NCI-H524 treated with DMSO at 0.1 percent for 48 hours (cell line): ENCODE measurements at places on chromosomes 2 and 18.

- no peak for DNase-seq
These were observed 430.5 kb downstream of the SLC4A3 start for GRCh38 chr2:220057916-220058315.

DNA sequence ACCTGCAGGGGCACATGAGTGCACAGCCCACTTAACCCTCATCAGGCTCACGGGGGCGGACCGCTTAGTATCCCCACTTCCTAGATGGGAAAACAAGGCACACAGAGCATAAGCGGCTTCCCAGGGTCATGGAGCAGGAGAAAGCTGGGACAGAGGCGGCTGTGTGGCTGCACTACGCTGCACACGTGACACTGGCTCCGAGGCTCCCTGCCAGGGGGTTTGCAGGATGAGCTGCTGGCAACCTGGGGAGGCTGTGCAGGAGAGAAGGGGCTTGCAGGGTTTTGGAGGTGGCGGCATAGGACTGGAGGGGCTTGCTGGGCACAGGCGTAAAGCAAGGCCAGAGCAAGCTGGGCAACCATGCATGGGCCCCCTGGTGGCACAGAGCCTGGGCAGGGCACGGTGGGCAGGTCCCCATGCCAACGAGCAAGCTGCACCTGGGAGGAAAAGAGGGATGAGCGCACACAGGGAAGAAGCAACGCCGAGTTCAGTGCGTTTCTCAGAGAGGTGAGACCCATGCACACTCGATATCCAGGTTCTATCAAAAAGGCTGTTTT is 268.6 kb downstream of the HDAC4 start:
- no peak for DNase-seq

DNA sequence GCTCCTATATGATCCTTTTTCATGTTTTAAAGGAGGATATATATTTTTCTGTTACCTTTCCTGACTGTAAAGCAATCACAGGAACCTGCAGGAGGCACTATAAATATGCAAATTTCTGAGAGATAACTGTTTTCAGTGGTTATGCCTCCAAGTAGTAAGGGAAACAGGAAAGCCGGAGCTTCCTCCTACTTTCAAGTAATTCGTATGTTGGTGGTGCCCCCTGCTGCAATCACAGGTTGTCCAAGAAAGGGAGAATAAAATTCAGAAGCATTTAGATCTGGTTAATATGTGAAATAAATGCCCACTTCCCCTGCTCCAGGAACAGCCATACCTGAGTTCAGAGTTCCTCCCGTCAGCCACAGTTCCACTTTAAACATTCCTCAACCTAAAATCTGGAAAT is 12.0 kb upstream of the BCL11A start:
- DNase-seq, result peak; percentile 14

- no peak for DNase-seq
These were observed 40.2 kb downstream of the TMEM182 start for GRCh38 chr2:102801858-102802699.

DNA sequence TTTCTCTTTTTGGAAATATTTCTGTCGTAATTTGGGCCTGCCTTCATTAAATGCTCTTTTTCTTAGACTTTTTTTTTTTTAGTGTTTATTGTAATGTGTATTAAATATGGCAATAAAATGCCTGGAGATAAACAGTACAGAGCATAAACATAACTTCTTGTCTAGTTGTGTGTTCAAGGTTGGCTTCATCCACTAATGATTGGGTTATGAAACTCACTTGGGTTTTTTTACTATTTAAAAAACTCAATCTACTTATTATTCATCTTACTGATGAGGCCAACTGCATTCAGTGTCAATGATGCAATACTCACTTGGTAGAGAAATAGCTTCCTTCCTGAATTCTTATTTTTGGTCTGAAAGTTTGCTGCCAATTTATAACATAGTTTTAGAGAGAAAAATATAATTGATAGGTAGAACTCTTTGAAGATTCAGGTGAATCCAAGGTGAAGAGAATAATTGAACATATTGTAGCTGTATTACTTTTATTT is 144.2 kb upstream of the NABP1 start:
- no peak for DNase-seq

DNA sequence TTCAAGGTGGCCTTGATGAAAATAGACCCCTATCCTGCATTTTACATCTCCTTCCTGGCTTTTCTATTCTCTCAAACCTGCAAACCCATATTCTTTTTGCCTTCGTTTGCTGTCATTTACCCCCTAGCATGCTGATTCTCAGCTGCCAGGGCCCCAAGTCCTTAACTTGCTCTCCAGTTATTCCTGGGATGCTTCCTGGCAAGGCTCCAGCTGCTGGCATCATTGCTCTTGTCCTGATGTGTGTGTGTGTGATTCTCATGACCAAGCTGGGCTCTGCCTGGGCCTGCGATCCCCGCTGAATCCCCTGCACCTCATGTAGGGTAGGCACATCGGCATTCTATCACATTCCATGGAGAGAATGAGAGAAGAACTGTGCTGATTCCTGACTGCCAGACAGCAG is 11.9 kb downstream of the NPAS2 start:
- DNase-seq, result no peak

DNA sequence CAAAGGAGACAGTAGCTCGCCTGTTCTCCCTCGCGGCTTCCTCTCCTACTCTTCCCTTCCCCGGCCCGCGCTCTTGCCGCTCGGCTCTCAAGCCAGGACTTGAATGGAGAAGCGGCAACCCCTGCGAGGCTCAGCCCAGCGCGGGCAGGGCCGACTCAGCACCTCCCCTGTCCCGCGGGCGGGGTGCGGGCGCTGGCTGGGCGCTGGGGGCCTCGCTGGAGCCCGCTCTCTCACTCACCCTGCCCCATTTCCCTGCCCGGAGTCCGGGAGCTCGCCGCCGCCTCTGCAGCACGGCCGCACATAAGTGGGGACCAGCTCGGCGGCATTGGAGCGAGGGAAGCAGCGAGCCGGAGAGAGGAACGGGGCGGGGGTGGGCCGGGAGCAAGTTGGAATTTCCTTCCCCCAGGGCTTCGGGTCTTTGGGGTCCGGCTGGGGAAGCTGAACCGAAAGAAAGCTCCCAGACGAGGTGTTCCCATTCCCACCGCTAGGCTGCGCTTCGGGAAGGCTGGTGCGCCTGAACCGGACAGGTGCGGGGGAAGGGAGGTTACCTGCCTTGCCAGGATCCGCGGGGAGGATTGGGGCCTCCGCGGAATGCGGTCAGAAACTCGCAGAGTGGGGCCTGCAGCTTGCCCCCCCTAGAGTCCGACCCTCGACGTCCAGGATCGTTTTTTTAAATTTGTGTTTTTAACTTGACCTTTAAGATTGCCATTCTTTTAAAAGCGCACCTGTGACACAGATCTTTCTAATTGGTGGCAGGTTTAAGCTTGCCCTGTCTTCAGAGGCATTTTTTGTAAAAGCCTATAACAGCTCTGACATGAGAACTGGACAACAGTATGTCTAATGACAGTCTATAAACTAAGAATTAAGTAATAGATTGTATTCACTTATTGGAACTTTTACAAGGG is at the start of gene COBLL1:
TSS of gene COBLL1 (minus strand) at position 105 of the 905 bp plus-strand sequence. CDS start 627 bp downstream, outside the sequence.
- DNase-seq, result no peak

DNA sequence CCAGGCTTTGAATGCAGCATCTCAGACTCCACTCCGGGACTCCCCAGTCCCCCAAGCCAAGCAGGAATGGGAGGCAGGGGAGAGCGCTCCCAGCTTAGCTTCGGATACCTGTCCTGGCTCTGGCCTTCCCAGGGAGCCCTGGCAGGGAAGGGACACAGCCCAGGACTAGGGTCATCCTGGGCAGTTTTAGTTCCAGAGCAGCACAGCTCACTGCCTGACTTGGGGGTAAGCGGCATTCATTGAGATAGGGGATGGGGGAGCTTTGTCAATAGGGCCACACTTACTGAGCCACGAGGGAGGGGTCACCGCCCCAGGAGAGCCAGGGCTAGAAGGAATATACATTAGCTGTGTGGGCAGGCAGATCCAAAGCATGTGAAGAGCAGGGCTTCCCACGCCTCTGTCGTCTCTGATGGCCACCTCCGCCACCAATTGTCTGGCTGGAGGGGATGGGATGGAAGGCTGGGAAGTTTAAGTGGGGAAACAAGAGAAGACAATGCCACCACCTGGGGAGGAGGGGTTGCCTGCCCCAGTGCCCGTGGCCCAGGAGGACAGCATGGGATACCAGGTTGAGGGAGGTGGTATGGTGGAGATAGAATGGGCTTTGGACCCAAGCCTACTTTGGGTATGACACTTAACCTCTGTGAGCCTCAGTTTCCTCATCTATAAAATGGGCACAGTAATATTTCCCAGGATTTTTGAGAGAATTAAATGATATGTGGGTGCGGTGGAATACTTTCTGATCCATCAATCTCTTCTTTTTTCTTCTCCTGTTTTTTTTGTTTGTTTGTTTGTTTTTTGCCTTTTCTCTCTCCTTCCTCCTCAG is 40.2 kb downstream of the SCTR start:
- no peak for DNase-seq

DNA sequence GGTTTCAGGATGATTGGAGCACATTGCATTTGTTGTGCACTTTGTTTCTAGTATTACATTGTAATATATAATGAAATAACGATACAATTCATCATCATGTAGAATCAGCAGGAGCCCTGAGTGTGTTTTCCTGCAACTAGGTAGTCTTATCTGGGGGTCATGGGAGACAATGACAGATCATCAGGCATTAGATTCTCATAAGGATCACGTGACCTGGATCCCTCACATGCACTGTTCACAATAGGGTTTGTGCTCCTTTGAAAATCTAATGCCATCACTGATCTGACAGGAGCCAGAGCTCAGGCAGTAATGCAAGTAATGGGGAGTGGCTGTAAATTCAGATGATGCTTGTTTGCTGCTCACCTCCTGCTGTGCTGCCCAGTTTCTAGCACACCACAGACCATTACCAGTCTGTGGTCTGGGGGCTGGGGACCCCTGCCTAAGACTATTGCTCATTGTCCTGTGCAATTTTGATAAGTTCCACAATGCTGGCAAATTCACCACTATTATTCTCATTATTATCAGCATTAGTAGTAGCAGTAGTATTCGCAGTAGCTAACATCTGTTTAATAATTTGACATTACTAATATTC is 428.7 kb upstream of the TNP1 start:
- DNase-seq, result no peak

DNA sequence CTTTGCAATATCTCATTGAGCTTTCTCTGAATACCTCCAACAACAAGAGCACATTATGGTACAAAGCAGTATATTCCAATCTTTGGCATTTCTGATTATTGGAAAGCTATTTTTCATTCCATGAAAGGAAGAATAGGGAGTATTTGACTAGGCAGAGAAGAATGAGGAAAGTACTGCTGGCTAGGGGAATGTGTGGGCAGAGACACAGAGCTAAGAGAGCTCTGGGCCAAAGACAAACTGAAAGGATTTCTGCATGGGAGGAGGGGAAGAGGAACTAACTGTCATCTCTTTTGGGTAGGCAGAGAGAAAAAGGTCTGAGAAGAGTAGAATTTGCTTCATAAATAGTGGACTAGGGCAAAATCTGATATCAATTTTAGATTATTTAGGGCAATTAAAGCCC is 150.8 kb downstream of the CCDC85A start:
- no peak for DNase-seq

- DNase-seq, result no peak
These were observed 29.9 kb downstream of the GPC1 start for GRCh38 chr2:240465268-240465764.

GRCh38 chr18:6205706-6206105 is 209.0 kb downstream of the L3MBTL4 start:
- DNase-seq, result no peak

DNA sequence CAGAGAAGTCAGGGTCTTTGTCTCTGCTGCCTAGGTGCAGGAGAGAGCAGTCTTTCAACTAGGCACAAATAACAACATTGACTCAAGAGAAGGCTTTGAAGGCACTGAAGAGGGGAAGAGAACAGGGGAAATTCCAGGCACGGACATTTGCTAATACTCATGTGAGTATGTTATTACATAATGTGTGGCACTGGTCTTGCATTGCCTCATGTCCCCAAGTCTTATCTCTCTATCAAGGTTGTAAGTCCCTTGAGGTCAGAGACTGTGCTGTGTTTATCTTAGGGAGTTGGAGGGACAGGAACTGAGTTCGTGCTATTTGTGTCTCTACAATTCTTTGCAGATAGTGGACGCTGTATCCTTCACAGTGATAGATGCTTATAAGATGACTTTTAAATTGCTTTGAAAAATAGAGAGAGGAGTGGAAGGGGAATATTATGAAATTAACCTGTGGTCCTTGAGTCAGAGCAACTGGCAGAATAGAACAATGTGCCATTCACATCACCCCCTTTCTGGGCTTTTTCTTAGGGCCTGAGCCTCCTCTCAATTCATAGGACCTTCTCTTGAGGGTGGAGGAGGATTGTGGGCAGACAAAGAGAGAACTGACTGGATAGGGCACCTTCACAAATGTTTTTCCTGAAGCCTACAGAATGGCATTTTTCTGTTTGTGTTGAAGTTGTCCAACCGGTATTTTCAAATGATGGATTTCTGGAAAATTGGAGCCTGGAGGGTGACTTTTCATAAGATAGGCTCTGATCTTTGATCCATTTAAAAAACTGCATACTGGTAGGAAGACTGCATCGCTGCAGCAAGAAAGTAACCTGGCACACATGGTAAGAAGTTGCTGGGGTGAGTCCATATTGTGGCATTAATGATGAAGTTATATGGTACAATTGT is 96.6 kb upstream of the CXCR4 start:
- DNase-seq, result no peak

DNA sequence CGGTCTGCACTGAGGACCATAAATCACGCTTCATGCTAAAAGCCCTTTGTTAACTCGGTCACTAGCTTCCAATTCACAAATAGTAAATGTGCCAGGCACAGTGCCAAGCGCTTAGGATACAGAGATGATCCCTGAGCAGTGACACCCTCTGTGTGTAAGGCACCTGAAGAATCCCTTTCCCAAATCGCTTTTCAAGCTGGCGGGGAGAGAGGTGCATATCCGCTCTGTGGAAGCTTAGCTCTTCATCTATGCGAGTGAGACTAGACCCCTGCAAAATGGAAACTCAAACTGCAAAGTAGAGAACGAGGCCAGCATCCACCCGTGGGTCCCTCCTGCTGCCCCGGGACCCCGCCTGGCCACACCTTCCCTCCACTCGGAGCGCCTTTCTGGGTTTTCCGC is 2.4 kb downstream of the PIEZO2 start:
- no peak for DNase-seq

DNA sequence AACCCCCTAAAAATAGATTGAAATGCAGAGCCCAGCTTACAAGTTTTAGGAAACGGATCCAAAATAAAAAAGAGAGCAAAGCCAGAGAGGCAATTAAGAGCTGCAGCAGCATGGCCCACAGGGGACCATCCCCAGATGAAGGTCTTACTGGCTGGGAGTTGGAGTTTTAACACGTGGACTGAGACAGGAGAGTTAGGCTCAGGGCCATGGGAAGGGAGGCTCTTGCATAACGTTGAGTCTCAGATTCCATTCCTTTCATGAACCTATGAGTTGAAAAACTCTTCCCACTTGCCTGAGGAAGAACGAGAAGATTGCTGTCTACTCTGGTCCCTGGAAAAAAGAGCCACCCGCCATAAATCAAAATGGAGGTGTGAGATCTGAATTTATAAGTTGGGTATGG is 101.8 kb upstream of the NDUFV2 start:
- no peak for DNase-seq

GRCh38 chr2:20190876-20191713 is 33.8 kb downstream of the SDC1 start:
- peak; percentile 61 for DNase-seq
